ENCODE measurements at places on chromosomes 16 and 17. TPM values are rescaled to one million over a fixed set of nuclear protein-coding genes. Genes with fewer than 3 reads are reported as not detected.

- no peak for DNase-seq
These were observed 76.6 kb upstream of the DHX40 start for GRCh38 chr17:59488805-59489204.

Gene LPCAT2
- 2.4 TPM for total RNA-seq

- no peak for DNase-seq
These were observed 70.1 kb upstream of the SHISA6 start for GRCh38 chr17:11170881-11171280.

- no peak for DNase-seq
These were observed 6.4 kb upstream of the PRSS21 start for GRCh38 chr16:2810651-2811050.

- no peak for DNase-seq
These were observed 203.0 kb upstream of the TNRC6C start for GRCh38 chr17:77755410-77755963.

Gene C1QL1
- 1.2 TPM for total RNA-seq

DNA sequence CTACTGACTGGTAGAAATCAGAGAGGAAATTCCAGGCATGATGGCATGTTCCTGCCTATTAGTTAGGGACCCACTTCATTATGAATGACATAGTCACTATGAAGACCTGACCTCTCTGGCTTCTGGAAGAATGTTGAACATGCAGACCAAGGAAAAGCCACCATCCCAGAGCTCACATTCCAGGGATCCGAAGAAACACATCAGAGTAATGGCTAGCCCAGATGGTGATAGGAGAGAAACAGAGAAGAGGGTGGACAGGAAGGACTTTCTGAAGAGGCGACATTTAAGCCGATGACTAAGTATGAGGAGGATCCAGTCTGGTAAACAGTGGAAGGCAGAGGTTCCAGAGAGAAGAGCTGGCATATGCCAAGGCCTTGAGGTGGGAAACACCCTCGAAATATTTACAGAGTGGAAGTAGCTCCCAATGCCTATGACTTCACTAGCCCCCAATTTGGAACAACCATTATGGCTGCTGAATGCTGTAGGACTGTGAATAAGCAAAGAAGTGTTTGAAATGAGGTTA, 216.2 kb downstream of the RBFOX1 start:
- no peak for DNase-seq

DNA sequence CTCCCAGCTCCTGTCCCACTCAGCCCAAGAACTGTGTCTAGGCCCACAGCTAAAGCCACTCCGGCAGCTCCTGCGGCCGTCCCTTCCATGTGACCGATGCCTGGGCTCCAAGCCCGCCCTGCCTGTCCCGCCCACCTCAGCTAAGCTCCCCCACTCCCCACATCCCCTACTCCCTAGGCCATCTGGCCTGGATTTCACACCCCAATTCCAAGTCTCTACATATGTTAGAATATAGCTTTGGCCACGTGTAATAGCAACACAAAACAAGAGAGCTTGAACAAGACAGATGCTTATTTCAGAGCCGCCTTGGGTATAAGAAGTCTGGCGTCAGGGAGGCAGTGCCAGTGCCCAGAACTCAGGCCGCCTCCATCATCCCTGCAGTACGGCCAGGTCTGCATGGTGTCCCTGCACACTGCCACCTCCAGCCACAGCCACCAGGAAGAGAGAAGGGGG, 30.0 kb upstream of the USP22 start:
- DNase-seq, result peak; percentile 14

Gene SLC12A3
- not detected for total RNA-seq

GRCh38 chr16:54780266-54780665, 150.4 kb upstream of the IRX5 start:
- no peak for DNase-seq

Gene COQ7
- total RNA-seq, result 50.1 TPM

Gene ABCC1
- total RNA-seq, result 8.2 TPM

- no peak for DNase-seq
These were observed 10.8 kb downstream of the CDH5 start for GRCh38 chr16:66377324-66377723.

Gene KIF2B
- not detected for total RNA-seq

DNA sequence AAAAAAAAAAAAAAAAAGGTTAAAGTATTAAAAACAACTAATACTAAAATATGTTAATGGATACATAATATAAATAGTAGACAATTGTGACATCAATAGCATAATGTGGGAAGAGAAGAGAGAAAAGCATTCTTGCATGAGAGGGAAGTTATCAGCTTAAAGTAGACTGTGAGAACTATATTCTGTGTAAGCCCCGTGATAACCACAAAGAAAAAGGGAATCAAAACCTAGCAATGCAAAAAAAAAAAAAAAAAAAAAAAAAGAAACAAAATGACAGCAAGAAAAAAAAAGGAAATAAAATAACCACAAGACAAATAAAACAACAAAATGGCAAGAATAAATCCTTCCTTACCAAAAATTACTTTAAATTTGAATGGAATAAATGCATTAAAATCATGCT, 39.8 kb upstream of the MYLK3 start:
- no peak for DNase-seq

DNA sequence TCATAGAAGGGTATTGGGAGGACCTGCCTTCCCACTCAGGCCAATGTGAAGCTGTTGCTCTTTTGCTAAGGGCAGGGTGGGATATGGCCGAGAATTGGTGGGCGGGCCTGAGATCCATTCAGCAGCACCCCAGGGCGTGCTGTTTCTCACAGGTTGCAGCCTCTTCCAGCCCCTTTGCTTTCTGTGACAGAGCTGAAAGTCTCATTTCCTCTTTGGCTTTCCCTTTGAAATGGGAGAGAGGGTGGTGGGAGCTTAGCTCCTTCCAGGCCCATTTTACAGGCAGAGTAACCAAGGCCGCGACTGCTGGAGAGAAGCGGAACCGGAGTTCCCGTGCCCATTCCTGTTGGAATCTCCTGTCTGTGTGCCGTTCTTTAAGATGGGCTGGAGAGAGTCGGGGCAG, 183.0 kb downstream of the RAB11FIP4 start:
- DNase-seq, result no peak

Gene RNF112
- total RNA-seq, result 26.1 TPM

Gene ADAM11
- 14.7 TPM for total RNA-seq

DNA sequence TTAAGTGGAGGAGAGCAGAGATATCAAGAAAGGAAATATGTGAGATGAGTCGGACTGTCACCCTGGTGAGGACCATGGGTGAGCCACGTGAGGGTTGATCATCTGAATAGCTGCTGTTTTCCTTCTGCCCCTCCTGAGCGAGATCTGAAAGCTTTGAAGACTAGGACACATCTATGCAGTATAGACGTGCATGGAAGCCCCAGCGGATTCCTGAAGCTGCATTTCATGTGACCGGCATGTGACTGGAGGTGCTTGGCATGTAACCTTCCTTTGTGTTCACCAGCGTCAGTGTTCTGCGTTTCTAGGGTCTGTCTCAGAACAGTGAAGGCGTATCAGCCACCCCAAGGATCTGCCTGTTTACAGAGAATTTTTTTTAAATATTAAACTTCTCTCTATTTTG, 75.1 kb downstream of the MSI2 start:
- DNase-seq, result no peak

GRCh38 chr17:10843811-10844210, 5.9 kb upstream of the PIRT start:
- DNase-seq, result no peak

DNA sequence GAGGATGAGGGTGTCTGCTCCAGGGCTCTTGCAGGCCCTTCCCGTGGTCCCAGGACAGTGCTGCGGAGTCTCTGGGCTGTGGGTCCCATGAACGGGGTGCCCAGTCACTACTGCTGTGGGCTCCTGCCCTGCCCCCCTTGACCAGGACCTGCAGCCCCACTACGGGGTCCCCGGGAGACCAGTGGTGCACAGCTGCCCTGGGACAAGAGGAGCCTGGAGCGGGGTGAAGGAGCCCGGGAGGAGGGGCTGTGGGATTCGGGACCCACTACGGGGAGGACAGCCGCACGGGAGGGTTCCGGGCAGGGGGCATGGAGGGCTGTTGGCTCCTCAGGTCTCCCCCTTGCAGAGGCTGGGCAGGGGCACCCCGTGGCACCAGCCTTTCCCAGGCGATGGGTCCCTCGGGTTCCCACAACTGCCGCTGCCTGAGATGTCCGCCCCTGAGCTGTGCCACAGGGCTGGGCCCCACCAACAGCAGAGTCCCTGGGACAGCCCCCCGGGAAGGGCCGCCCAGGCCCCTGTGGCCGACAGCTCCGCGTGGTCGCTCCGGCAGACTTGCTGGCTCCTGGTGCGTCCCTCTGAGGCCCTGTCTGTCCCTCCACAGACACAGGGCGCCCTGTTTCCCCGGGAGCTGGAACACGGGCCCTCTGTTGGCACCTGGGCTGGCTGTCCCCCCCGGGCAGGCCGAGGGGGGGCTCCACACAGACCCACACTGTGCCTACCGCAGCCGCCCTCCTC, 52.1 kb upstream of the GNG13 start:
- peak; percentile 79 for DNase-seq

DNA sequence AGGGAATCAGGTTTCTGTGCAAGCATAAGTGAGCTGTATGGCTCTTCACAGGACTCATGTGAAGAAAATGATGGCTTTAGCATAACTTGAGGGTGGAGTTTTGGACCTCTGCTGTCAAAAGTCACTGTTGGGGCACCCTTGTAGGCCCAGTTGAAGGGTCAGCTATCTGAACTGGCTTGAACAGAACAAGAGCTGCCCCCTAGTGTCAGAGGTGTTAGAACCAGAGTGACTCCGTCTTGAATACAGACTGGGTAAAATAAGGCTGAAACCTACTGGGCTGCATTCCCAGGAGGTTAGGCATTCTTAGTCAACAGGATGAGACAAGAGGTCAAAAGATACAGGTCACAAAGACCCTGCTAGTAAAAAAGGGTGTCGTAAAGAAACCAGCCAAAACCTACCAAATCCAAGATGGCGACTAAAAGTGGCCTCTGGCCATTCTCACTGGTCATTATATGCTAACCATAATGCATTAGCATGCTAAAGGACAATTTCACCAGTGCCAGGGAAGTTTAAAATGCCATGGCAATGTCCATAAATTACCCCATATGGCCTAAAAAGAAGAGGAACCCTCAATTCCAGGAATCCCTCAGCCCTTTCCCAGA, 484.0 kb upstream of the ERCC4 start:
- no peak for DNase-seq

Gene NBR1
- 66.0 TPM for total RNA-seq

DNA sequence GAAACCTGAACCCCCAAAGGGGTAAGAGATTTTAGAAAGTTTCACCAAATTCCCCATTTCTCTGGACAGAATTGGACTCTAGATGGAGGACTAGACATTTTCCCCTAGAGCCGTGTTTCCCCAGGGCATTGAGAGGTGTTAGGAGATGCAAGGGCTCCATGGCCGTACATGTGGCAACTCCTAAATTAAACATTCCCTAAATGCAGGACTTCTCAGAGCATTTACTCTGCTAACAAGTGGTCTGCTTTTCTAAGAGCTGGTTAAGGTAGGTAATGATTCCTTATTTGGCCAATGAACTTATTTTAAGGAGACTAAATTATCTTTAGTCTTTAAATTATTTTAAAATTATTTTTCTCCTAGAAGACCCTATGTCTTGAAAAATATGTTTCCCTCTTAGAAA, 200.9 kb downstream of the MSI2 start:
- DNase-seq, result no peak
